Activated CD8-positive, alpha-beta memory T cell treated with anti-CD3 and anti-CD28 coated beads, Interleukin-2, amount 50 U/mL, for 48 hours (primary cell): ENCODE measurements at places on chromosomes 11 and 22.
A peak's percentile ranks its signal among the peaks of the same experiment; 100 is the strongest.

DNA sequence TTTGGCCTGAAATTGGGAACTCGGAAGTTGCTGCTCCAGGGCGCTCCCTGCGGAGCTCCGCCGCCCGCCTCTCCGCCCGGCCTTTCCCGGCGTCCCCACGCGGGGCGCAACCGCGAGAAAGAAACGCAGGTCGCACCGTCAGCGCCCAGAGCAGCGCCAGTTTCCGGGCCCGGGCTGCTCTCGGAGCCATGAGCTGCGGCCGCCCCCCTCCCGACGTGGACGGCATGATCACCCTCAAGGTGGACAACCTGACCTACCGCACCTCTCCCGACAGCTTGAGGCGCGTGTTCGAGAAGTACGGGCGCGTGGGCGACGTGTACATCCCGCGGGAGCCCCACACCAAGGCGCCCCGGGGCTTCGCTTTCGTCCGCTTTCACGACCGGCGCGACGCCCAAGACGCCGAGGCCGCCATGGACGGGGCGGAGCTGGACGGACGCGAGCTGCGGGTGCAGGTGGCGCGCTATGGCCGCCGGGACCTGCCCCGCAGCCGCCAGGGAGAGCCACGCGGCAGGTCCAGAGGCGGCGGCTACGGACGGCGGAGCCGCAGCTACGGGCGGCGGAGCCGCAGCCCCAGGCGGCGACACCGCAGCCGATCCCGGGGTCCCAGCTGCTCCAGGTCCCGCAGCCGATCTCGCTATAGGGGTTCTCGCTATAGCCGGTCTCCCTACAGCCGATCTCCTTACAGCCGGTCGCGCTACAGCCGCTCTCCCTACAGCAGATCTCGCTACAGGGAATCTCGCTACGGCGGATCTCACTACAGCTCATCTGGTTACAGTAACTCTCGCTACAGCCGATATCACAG is 521 bp downstream of the SRSF8 start:
- DNase-seq = peak; percentile 87

GRCh38 chr11:66889960-66890359 is 33.1 kb downstream of the LRFN4 start:
- no peak for DNase-seq

DNA sequence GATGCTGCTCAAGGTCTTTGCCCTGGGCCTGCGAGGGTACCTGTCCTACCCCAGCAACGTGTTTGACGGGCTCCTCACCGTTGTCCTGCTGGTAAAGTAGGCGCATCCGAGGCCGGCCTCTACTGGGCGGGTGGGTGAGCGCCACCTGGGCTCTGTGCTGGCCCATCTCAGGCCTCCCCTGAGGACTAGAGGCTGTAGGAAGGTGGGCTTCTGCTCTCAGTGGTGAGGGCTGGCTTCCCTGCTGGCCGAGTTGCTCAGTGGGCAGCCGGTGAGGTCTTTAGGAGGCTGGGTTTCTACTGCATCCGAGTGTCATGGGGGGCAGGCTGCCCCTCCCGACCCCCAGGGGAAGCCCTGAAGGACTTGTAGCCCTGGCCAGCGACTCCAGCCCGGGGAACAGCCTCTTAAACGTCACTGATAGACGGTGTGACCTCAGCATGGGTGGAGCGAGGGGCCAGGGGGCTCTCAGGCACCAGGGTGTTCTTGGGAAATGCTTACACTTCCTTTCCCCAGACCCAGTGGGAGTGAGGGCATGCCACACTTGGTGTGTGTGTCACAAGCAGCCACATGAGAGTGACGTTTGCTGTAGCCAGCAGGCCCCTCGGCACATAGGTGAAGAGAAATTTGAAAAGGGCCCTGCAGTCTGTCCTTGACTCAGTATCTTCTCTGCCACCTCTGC is 30.3 kb downstream of the TPCN2 start:
- DNase-seq = no peak

DNA sequence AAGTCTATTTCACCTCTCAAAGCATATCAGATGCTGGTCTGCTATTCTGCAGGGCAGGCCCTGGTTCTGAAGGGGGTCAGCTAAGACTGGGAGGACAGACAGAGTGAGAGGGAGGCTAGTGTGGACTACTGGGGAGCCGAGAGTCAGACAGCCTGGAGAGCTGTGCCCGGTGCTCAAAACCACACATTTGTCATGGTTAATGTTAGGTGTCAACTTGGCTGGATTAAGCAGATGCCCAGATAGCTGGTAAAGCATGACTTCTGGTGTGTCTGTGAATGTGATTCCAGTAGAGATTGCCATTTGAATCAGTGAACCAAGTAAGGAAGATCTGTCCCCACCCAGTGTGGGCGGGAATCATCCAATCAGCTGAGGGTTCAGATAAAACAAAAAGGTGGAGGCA is 102.6 kb downstream of the SNX19 start:
- no peak for DNase-seq

DNA sequence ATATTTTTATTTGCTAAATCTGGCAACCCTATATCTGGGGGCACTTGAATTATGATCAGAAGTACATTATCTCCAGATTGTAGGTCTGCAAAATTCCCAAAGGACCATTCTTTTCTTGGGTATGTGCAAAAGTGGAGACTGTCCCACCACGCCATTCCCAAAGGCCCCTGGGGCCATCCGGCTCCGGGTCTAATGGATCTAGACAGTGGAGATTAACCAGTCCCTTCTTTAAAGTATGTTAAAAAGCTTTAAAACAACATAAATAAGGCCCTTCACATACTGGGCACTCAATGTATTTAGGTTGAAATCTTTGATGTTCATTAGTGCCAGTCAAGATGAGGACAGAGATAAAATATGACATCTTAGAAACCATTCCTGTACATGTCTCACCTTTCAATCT is 124.1 kb downstream of the MAML2 start:
- DNase-seq = no peak

DNA sequence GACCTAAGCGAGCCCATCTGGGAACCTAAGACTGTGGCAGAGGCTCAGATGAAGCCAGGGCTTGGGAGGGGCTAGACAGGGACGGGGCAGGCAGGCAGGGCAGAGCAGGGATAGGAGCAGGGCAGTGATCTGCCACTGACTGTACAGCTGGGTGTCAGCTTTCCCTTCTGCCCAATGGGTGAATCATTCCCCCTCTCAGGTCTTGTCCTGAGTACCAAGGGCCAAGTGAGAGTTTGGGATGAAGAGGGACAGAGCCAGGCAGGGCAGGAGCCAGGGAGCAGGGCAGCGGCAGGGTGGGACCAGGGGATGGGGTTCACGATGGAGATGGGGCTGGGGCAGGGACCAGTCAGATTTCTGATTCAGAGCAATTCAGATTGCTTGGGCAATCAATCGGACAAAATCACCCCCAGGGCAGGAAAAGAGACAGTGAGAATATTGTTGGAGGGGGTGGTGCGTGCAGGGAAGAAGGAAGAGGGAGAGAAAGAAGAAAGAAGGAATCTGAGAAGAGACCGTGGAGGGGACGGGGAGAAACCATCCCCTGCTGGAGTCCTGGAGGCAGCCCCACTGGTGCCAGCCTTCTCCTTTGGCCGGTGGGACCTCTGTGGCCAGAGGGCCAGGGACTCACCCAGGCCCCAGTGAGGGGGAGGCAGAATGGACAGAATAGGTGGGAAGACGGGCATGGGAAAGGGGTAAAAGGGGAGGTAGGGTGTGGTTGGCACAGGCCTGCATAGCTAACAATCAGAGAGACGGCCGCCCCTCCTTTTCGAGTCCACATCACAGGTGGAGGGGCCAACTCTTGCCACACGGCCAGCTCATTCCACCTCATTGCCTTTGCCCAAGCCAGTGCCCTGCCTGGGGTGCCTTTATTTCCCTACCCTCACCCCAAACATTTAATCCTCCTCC is 47.2 kb downstream of the CYTH4 start:
- no peak for DNase-seq

GRCh38 chr11:83355391-83355790 is 69.2 kb upstream of the CCDC90B start:
- DNase-seq = no peak

- DNase-seq = no peak
Observed at GRCh38 chr11:12706545-12707499, 32.6 kb downstream of the TEAD1 start.

GRCh38 chr11:114034956-114035355 is 24.6 kb upstream of the ZBTB16 start:
- no peak for DNase-seq

GRCh38 chr11:123558536-123559315 is 95.7 kb downstream of the SCN3B start:
- no peak for DNase-seq

- no peak for DNase-seq
Observed at GRCh38 chr11:31968461-31969358, 122.2 kb upstream of the RCN1 start.

GRCh38 chr11:61569701-61570100 is 11.2 kb downstream of the SYT7 start:
- DNase-seq = no peak

DNA sequence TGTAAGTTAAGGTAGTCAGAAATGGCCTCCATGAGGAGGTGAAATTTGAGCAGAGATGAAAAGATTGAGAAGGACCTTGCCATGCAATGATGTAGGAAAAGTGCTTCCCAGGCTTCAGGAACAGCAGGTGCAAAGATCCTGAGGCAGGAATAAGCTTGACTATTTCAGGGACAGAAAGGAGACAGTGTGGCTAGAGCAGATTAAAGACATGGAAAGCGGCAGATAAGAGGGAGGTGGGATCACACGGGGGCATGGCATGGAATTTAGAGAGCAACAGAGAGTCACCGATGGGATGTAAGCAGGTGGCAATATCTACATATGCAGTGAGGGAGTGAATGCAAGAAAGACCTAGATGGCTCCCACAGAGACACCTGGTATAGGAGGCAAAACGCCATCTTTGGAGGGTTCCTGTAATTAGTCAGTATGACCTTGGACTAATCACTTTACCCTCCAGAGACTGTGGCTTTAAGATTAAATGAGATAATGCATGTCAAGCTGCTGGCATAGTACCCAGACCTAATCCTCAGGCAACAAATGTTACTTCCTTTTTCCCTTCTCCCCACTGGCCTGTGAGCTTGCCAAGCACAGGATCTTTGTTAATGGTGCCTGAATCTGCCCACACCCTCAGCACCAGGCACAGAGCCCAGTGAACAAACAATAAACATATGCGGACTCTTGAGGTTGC is 24.6 kb upstream of the ACER3 start:
- DNase-seq = no peak

DNA sequence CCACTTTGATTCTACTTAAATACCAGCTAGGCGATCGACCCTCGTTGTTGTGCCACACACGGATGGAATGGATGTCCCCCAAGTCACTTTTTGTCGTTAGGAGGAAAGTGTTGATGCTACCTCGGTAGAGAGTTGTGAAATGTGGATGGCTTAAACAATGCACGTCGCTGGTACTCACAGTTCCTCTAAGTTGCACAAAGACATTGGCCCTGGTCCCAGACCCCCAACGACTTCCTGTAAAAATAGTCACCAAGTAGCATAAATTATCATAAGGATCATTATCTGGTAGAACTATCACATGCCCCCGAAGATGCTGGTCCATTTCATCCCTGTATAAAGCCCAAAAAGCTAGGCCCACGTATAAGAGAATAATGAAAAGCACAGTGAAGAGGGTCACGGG is 3.8 kb downstream of the PKDREJ start:
- no peak for DNase-seq

DNA sequence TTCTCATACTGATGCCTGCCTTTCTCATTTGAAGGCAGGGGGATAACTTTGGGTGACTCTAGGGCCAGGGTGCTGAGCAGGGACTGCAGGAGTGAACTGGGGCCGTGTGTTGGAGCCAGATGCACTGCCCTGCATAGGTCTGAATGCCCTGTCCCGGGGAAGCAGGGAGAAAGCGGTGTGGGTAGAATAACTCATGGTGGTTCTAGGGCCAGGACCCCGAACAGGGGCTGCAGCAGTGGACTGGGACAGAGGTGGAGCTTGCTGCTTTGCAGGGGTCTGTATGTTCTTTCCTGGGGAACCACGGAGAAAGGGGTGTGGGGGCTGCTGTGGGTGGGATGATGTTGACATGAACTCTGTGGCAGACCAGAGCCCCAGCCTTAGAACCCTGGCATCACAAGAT is 52.9 kb downstream of the GAB4 start:
- DNase-seq = no peak

DNA sequence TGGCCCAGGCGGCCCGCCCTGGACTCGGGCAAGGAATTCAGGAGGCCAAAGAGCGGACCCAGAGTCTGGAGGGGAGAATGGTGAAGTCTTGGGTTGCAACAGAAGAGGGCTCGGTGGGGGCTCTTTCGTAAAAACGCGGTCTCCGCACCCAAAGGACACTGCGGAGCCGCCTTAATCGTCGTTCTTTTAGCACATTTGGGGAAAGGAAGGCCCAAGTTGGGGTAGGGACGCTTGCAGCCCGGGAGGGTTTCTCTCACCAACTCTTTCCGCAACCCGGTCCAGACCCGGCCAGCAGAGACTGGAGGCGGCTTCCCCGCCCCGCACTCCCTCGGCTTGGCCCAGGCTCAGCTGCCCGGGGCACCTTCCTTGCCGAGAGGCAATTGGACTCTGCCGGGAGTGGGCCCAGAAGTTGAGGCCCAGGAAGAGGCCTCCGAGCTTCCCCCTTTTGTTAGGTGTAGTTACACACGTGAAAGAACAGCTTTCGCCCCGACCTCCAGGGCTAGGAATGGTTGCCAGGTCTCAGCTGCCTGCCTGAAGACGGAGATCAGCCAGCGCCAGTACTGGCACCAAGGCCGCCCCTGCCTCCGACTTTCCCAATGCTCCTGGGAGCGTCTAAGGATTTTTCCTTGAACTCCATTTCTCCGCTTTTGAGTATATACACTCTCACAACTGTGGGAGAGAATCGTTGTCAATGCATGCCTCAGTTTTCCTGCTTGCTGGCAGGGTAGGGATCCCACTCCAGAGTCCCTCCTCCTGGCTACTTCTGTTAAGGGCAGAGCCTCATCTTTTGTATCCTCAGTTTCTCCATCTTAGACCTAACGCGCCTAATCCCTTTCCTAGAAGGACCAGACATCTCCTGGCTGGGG is 3.7 kb downstream of the ALX4 start:
- no peak for DNase-seq

GRCh38 chr22:39349506-39349966 is 255 bp upstream of the SYNGR1 start:
- DNase-seq = peak; percentile 66

- DNase-seq = peak; percentile 71
Observed at GRCh38 chr22:46734830-46735453, 3.1 kb downstream of the CERK start.

GRCh38 chr11:36380296-36381014 is 84.4 kb downstream of the PRR5L start:
- DNase-seq = no peak

- peak; percentile 8 for DNase-seq
Observed at GRCh38 chr22:26894766-26895485, 237.5 kb downstream of the MIAT start.

- peak; percentile 46 for DNase-seq
Observed at GRCh38 chr11:72038491-72038890, 39.8 kb downstream of the IL18BP start.

DNA sequence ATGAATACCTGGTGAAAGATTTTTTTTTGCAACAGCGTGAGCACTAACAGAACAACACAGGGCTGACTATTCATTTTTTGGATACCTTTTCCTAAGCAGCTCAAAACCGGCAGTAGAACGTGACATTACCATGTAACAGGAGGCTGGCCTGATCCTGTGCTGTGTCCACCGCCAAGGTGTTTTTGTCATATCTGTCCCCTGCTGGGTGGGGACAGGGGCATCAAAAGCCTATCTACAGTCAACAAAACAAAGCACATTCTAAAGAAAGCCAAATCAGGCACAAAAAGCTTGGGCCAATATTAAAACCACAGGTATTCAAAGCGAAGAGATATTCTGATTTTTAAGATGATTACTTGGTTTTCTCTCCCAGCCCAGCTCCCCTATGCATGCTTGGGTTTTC is 151.2 kb downstream of the LRRC4C start:
- no peak for DNase-seq
